Stomach (tissue), 19 donors: ENCODE measurements at places on chromosomes 1 and 21. TPM values are rescaled to one million over a fixed set of nuclear protein-coding genes. Genes with fewer than 3 reads are reported as not detected.

The GJA9 gene
- polyA plus RNA-seq = not detected

The CHIA gene
- polyA plus RNA-seq = 288 TPM

The NIPAL3 gene
- polyA plus RNA-seq = 3.2 TPM

The TTF2 gene
- 4.1 TPM for polyA plus RNA-seq

The C1orf141 gene
- polyA plus RNA-seq = not detected

The CD1D gene
- 2.1 TPM for polyA plus RNA-seq

The CHI3L1 gene
- 6.0 TPM for polyA plus RNA-seq
